GM23248 (cell line): ENCODE measurements at places on chromosomes 3 and 15.

DNA sequence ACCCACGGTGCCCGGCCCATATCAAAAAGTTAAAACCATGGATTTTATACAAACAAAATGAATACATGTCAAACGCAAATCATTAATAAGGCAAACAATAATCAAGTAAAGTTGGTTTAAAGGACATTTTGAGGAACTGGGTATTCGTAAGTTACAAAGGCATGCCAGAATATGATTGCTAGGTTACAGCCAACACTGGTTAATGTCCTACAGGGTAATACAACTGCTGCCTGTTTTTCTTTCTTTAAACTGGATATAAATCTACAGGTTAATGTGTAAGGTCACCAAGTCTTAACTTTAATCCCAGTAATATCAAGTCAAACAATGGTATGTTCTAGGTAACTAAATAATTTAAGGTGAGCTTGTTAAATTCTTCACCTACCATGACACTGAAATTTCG lies 166.1 kb downstream of the PTPRG start:
- H3K36me3 ChIP-seq, result no peaks in the 10 kb centered on the region
- DNase-seq, result no peak
- no peaks in the 10 kb centered on the region for H3K4me1 ChIP-seq
- no peak overlapping the region for H3K4me3 ChIP-seq

DNA sequence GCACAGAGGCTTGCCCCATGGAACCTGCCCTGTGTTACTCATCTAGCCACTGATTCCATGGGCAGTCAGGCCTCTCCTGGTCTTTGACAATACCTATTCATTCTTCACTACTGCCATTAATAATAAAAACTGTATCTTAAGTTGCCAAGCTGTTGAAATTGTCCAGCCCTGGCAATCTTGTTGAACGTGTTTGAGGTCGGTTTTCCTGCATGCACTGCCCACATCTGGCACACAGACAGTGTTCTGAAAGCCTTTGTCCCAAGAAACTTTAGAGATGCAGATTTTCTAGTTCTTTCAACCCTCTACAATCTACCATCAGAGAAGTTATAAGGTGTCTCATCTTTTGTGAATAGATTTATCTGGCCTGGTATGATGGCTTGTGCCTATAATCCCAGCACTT lies 567.2 kb upstream of the NECTIN3 start:
- no peak overlapping the region for H3K27ac ChIP-seq
- no peak overlapping the region for H3K4me3 ChIP-seq

- no peaks in the 10 kb centered on the region for H3K27me3 ChIP-seq
- no peak overlapping the region for H3K4me3 ChIP-seq
- H3K4me1 ChIP-seq, result peaks cover 15% of the 10 kb centered on the region
- DNase-seq, result no peak
Measured at GRCh38 chr3:42127226-42127625, 36.1 kb downstream of the TRAK1 start.

DNA sequence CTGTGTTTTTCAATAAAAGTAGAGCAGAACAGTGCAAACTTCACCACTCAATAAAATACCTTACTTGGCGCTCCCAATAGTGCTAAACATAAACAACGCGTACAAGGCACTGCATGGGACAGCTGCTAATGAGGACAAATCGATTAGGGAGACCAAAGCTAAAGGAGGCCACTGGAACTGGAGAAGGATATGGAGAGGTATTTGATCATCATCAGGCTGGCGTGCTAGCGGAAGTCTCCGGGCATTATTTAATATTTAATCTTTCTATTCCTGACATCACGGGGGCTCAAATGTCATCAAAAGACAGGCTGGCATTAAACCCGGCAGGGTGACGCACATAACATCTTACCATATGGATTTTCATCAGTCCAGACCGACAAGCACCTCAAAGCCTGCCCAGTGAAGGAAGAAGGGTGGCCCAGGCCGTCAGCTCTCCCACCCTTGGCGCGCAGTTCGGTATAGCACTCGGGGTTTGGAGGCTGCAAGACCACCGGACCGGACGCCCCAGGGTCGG lies 604 bp downstream of the CCPG1 start:
- H3K27ac ChIP-seq, result peak overlapping the region; percentile 91
- peak overlapping the region; percentile 81 for H3K4me3 ChIP-seq
- H3K27me3 ChIP-seq, result no peaks in the 10 kb centered on the region
- H3K36me3 ChIP-seq, result no peaks in the 10 kb centered on the region
- peaks cover 26% of the 10 kb centered on the region for H3K4me1 ChIP-seq

GRCh38 chr3:73719861-73720260 lies 95.1 kb upstream of the PDZRN3 start:
- H3K36me3 ChIP-seq, result no peaks in the 10 kb centered on the region
- peak overlapping the region; percentile 37 for H3K4me3 ChIP-seq
- H3K4me1 ChIP-seq, result peaks cover 31% of the 10 kb centered on the region
- H3K27ac ChIP-seq, result peak overlapping the region; percentile 45
- H3K27me3 ChIP-seq, result no peaks in the 10 kb centered on the region

DNA sequence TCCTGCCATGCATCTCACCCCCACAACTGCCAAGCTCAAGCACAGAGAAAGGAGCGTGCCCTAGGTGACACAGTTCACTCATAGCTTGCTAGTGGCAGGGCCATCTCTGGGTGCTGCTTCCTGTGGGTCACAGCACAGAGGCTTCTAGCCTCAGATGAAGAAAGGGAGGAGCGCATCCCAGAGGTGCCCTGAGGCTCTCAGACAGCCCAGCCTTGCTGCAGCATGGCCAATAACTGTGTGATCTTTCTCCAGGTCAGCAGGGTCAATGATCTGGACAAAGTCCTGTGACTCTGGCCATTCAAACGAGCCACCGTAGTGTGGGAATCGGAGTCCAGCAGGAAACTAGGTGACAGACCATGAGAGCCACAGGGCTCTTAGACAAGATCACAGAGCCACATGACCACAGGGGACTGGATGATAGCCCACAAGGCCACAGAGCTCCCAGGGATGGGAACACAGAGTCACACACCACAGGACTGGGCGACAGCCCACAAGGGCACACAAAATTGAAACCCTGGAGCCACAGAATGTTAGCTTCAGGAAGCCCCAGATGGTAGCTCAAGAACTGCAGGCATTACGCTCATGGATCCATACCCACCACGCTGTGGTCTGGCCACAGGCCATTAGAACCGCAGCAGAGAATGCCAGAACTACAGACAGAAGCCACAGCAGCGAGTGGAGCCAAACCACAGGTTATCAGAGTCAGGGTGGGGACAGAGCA lies 25.9 kb upstream of the GRIP2 start:
- H3K4me1 ChIP-seq, result no peaks in the 10 kb centered on the region
- H3K4me3 ChIP-seq, result no peak overlapping the region
- peaks cover 31% of the 10 kb centered on the region for H3K27me3 ChIP-seq
- peak; percentile 41 for DNase-seq
- H3K36me3 ChIP-seq, result no peaks in the 10 kb centered on the region

GRCh38 chr3:188900421-188900951 lies 271.3 kb upstream of the TPRG1 start:
- DNase-seq, result peak; percentile 94
- peaks cover 28% of the 10 kb centered on the region for H3K4me1 ChIP-seq
- no peaks in the 10 kb centered on the region for H3K27me3 ChIP-seq
- peak overlapping the region; percentile 46; the same call in 1 of the 2 replicates for H3K4me3 ChIP-seq

GRCh38 chr3:195692354-195692685 lies 28.5 kb upstream of the MUC20 start:
- no peak for DNase-seq
- no peak overlapping the region for H3K4me3 ChIP-seq
- H3K27ac ChIP-seq, result no peak overlapping the region
- no peaks in the 10 kb centered on the region for H3K36me3 ChIP-seq
- no peaks in the 10 kb centered on the region for H3K4me1 ChIP-seq
- no peaks in the 10 kb centered on the region for H3K27me3 ChIP-seq

DNA sequence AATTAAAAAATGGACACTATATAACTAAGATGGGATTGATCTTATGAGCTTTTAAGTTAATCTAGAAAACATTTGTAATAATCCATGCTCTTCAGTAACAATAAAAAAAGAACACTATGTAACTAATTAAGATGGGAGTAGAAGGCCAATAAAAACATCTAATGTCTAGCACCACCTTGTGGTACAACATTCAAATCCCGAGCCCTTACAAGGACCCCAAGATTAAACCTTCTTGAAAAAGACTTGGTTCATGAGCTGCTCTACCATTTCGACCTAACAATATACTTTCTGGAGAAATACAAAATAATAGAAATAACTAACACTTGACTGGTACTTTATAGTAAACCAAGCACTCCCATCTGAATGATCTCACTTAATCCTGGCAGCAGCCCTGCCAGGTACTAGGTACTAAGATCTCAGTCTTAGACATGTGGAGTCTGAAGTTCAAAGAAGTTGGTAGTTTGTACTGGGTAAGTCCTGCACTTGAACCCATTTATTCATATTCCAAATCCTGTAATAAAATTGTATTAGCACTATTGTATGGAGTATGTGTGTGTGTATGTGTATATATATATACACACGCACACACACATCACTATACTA lies 21.8 kb downstream of the METTL6 start:
- no peaks in the 10 kb centered on the region for H3K27me3 ChIP-seq
- peak; percentile 77 for DNase-seq
- no peak overlapping the region for H3K4me3 ChIP-seq
- H3K4me1 ChIP-seq, result no peaks in the 10 kb centered on the region

- no peaks in the 10 kb centered on the region for H3K27me3 ChIP-seq
- peaks cover 25% of the 10 kb centered on the region for H3K4me1 ChIP-seq
- DNase-seq, result no peak
- H3K27ac ChIP-seq, result no peak overlapping the region
- no peaks in the 10 kb centered on the region for H3K36me3 ChIP-seq
- H3K4me3 ChIP-seq, result no peak overlapping the region
Measured at GRCh38 chr3:156608601-156609514, 53.9 kb upstream of the SSR3 start.

- H3K4me1 ChIP-seq, result no peaks in the 10 kb centered on the region
- no peaks in the 10 kb centered on the region for H3K36me3 ChIP-seq
- H3K4me3 ChIP-seq, result no peak overlapping the region
- H3K27me3 ChIP-seq, result no peaks in the 10 kb centered on the region
- no peak overlapping the region for H3K27ac ChIP-seq
- no peak for DNase-seq
Measured at GRCh38 chr3:183629546-183630301, 5.7 kb upstream of the KLHL24 start.

DNA sequence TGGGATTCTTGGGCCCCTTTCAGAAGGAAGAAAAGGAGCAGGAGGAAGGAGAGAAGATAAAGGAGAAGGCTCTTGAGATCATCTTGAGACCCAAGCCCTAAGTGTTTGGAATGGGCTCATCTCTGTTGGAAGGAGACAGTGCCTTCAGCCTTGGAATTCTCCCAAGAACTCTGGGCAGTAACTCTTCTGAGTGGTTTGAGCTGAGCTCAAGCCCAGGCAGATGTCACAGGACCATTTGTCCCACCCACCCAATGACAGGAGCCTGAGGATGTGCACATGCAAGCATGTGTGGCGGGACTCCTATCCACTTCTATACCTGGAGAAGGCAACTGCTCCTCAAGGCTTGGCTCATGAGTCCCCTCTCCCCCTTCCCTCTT lies 14.6 kb upstream of the TMEM40 start:
- H3K27ac ChIP-seq, result no peak overlapping the region
- H3K36me3 ChIP-seq, result no peaks in the 10 kb centered on the region
- no peaks in the 10 kb centered on the region for H3K4me1 ChIP-seq
- H3K4me3 ChIP-seq, result no peak overlapping the region
- H3K27me3 ChIP-seq, result peaks cover 5% of the 10 kb centered on the region

DNA sequence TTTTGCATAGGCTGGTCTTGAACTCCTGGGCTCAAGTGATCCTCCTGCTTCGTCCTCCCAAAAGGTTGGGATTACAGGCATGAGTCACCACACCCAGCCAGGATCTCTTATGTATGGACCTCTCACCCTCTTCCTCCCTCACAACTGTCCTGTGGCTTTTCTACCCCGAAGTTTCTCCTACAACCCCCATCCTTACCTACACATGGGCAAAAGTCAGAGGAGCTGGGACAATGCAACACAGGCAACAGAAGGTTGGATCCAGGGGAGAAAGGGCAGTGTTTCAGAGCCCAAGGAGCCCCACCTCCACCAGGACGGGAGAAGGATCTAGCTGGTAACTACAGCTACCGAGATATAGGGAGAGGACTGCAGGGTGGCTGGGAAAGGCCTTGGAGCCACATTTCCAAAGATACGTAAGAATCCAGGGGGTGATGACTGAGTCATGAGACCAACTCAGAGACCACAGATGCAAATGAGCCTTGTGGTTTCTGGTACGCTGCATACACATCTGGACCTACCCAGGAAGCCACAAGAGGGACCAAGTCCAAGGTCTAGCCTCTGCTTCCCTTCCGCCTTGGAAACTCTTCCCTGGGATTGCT lies 13.6 kb downstream of the IGDCC4 start:
- no peaks in the 10 kb centered on the region for H3K36me3 ChIP-seq
- peak; percentile 93 for DNase-seq
- peak overlapping the region; percentile 68 for H3K27ac ChIP-seq

GRCh38 chr15:67543348-67543718 lies 830 bp downstream of the MAP2K5 start:
- DNase-seq, result peak; percentile 51
- no peaks in the 10 kb centered on the region for H3K27me3 ChIP-seq
- peaks cover 15% of the 10 kb centered on the region for H3K4me1 ChIP-seq

- DNase-seq, result no peak
- no peak overlapping the region for H3K27ac ChIP-seq
- H3K27me3 ChIP-seq, result no peaks in the 10 kb centered on the region
- H3K4me1 ChIP-seq, result peaks cover 34% of the 10 kb centered on the region
Measured at GRCh38 chr3:194562986-194563385, 70.2 kb downstream of the TMEM44 start.

DNA sequence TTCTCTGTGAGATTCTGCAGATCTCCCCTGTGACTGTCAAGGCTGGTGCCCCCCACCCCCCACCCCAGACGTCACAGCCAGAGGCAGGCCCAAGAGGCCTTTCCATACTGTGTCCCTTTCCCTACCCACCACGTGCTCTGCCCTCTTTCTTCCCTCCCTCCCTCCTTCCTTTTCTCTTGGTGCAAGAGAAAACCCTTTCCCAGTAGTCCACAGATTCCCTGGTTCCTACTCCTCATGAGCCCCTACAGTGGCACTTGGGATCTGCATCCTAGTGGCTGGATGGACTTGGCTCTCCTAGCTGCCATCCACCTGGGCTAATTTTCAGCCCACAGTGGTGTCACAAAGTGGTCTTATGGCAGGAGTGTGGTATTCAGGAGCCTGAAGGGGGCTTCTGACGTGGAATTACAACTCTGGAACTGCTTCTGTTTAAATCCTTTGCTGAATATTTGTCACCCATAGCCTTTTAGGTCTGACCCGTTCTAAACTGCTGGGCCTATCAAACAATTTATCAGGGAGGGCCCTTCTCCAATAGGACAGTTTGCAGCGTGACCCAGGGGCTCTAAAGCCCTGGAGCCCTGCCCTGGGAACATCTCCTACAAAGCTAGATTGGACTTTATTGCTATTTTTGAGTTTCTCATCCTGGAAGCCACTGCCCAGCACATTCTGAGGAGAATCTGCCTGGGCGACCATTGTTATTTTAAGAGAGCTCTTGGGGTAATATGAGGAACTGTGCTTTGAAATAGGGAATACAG lies 35.3 kb downstream of the KLF13 start:
- H3K36me3 ChIP-seq, result no peaks in the 10 kb centered on the region
- peaks cover 19% of the 10 kb centered on the region for H3K4me1 ChIP-seq
- H3K27me3 ChIP-seq, result no peaks in the 10 kb centered on the region
- no peak overlapping the region for H3K4me3 ChIP-seq

- H3K27me3 ChIP-seq, result no peaks in the 10 kb centered on the region
- no peak overlapping the region for H3K27ac ChIP-seq
- H3K36me3 ChIP-seq, result no peaks in the 10 kb centered on the region
- H3K4me1 ChIP-seq, result no peaks in the 10 kb centered on the region
- no peak overlapping the region for H3K4me3 ChIP-seq
- DNase-seq, result no peak
Measured at GRCh38 chr3:107630779-107631178, 108.0 kb downstream of the BBX start.
